Neural crest cell (in vitro differentiated cells): ENCODE measurements at places on chromosomes 4 and X.
A peak's percentile ranks its signal among the peaks of the same experiment; 100 is the strongest.

- DNase-seq = no peak
Measured at GRCh38 chr4:149965206-149965605, 113.0 kb upstream of the DCLK2 start.

- no peak for DNase-seq
Measured at GRCh38 chrX:114127005-114127404, 456.9 kb upstream of the HTR2C start.

- peak; percentile 26 for DNase-seq
Measured at GRCh38 chrX:108732630-108733321, 3.6 kb downstream of the IRS4 start.

DNA sequence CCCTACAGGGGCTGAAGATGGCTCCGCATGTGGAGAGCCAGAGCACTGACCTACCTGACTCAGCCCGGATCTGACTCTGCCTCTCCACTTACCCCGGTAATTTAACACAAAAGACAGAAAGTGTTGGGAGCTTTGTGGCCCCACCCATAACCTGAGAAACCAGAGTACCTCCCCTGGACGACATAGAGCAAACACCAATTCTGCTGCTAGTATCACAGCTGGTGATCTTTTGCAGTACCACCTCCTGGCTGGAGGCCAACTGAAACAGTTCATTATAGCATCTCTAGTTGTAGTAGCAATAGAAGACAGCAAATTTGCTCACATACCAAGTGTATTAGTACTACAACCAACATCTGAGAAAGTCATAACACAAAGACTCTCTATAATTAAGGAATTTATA, 443.9 kb downstream of the KLHL4 start:
- no peak for DNase-seq

- DNase-seq = no peak
Measured at GRCh38 chr4:85557016-85557901, 82.3 kb downstream of the ARHGAP24 start.
